ENCODE measurements at places on chromosomes 12 and 14. TPM values are rescaled to one million over a fixed set of nuclear protein-coding genes. Genes with fewer than 3 reads are reported as not detected.

GRCh38 chr12:52495389-52495788 is 2.3 kb upstream of the KRT6A start:
- DNase-seq: no peak

The FAM90A1 gene
- total RNA-seq: not detected

The KRT79 gene
- total RNA-seq: not detected

GRCh38 chr14:50794068-50794645 is 36.8 kb downstream of the NIN start:
- DNase-seq: no peak

GRCh38 chr12:128425666-128426331 is 158.8 kb downstream of the TMEM132C start:
- DNase-seq: no peak

The ETNK1 gene
- 43.1 TPM for total RNA-seq

DNA sequence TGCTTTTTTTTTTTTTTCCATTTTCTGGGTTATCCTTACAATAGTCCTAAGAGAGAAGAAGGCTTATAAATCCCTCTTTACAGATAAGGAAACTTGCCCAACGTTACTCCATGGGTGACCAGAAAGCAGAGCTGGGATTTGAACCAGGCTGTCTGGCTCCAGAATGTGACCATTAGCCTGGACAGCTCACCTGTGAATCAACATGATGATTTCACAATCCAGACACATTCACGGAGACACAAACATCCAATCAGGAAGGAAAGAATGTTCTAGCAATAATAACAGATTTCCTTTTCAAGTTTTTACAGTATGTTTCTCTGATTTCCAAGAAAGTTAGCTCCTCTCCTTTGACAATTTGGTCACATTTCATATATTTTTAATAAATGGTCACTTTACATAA is 118.3 kb downstream of the GALC start:
- no peak for DNase-seq

- no peak for DNase-seq
These were observed 11.4 kb downstream of the GPX2 start for GRCh38 chr14:64931123-64931522.

DNA sequence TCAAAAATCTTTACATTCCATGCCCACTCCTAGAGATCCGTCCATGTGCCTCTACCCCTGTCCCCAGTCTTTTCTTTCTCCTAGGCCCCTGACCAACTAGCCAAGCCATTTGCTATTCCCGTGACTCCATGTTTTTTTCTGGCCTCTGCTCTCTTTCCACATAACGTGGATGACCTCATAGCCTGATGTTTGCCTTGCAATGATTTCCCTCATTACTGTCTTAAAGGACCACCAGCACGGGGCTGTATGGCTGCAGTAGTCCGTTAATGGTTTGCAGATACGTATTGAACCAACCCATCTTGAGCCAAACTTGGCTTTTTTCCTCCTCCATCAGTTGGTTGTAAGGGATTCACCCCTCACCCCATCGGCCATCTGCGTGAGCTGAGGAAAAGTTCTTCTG is 226.0 kb downstream of the PCNX1 start:
- DNase-seq: no peak

The RASSF8 gene
- total RNA-seq: 103 TPM

- DNase-seq: no peak
These were observed 269.4 kb upstream of the ALG10 start for GRCh38 chr12:33752854-33753253.

- no peak for DNase-seq
These were observed 53.5 kb downstream of the SLC38A6 start for GRCh38 chr14:61034416-61035120.

The SERPINA10 gene
- 0.03 TPM for total RNA-seq

The NPAS3 gene
- total RNA-seq: 0.23 TPM

DNA sequence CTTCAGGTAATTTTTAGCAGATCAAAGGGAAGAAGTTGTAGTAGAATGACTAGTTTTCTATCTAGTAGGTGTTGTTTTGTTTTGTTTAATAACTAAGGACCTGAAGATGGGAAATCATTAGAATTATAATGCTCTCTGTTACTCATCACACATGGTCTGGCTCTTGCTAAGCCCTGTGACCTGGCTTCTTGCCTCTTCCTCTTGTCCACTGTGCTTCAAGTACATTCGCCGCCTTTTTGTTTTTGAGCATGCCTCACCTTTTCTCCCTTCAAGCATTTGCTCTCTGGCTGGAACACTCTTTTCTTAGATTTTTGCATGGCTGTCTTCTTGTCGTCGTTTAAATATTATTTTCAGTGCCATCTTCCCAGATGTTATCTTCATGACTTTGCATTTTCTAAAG is 47.7 kb downstream of the DAAM1 start:
- DNase-seq: no peak

GRCh38 chr12:66251049-66251448 is 51.2 kb upstream of the HELB start:
- DNase-seq: no peak

The NYNRIN gene
- 0.31 TPM for total RNA-seq

GRCh38 chr14:74492776-74493342 is at the start of gene NPC2:
NPC2 (minus strand) TSS chr14:74493305; CDS start chr14:74493274, 31 bp downstream.
- no peak for DNase-seq

- DNase-seq: no peak
These were observed 78.4 kb upstream of the FUT8 start for GRCh38 chr14:65333943-65334687.

The TEX22 gene
- total RNA-seq: 2.9 TPM

DNA sequence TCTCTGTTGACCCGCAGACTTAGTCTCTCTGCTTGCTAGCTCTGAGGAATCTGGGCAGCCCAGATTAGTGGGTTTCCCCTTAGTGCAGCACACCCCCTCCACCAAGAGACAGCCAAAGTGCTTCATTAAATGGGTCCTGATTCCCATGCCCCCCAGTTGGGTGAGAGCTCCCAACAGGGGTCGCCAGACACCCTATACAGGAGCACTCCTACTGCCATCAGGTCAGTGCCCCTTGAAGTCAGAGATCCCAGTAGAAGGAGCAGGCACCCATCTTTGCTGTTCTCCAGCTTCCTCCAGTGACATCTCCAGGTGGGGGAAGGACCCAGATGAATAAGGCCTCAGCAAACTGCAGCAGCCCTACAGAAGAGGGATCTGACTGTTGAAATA is 36.7 kb upstream of the C14orf132 start:
- DNase-seq: no peak

DNA sequence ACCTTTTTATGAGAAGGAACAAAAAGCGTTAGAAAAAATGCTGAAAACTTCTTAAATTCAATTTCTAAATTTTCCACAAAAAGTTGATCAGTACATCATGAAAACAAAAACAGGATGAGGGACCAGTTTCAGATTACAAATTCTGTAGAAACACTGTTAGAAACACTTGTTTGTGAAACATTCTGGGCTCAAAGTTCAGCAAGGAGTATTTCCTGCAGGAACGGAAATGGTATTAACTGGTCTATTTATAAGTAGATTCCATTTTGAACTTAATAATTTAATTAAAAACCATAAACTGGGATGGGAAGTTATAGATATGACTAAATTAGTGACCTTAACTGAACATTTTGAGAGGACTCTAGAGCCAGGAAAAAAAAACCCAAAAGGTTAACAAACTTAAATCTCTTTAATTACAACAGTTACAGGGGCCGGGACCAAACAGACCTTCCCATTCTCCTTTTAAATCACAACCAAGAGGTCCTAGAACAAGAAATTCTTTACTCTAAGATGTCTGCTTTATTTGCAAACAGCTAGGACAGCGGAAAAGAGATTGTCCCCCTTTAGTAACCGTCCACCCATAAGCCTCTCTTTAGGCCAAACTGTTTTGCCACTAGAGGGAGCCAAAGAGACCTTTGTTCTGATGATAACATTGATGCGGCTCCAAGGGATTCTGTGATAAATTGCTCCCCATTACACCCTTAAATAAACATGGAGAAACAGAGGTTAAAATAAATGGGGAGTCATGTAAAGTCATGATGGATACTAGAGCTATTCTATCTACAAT is 69.0 kb upstream of the RERGL start:
- DNase-seq: no peak

DNA sequence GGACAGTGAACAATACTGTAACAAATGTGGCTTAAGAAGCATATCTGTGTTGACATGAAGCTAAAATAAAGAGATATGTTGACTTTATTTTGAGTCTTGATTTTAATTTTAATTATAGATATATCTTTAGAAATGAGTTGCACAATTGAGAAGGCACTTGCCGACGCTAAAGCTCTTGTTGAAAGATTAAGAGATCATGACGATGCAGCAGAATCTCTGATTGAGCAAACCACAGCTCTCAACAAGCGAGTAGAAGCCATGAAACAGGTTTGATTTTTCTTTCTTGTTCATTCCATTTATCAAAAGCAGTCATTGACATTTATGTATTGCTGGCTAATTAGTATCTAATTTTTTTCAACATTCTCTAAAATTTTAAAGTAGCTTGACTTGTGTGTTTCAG is 15.8 kb downstream of the FGFR1OP2 start:
- no peak for DNase-seq

GRCh38 chr12:127052511-127053232 is 1214.3 kb upstream of the TMEM132C start:
- no peak for DNase-seq

The SLC15A4 gene
- total RNA-seq: 29.1 TPM

The SOX5 gene
- 0.23 TPM for total RNA-seq

The CNTN1 gene
- total RNA-seq: not detected

The HCAR2 gene
- not detected for total RNA-seq

GRCh38 chr12:18749386-18749957 is 11.6 kb downstream of the CAPZA3 start:
- DNase-seq: no peak

GRCh38 chr12:108129017-108129812 is at the start of gene WSCD2:
WSCD2 (plus strand) TSS chr12:108129288; CDS start chr12:108195833, 66,545 bp downstream.
- DNase-seq: no peak

The TAS2R20 gene
- total RNA-seq: 0.95 TPM

The CFAP251 gene
- total RNA-seq: 4.2 TPM

The BEST3 gene
- total RNA-seq: 0.67 TPM

DNA sequence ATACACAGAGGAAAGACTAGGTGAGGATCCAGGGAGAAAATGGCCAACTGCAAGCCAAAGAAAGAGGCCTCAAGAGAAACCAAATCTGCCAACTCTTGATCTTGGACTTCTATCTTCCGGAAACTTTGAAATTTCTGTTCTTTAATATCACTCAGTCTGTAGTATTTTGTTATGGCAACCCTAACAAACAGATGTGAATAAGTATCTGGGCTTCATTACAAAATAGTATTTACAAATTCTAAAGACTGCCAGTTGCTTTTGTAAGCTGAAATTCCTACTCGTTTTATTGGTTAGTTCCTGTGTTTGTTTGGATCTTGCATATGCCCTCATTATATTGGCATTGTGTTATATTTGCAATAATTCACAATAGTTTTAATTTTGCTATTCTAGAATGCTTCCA is 143.2 kb upstream of the USP15 start:
- DNase-seq: no peak

DNA sequence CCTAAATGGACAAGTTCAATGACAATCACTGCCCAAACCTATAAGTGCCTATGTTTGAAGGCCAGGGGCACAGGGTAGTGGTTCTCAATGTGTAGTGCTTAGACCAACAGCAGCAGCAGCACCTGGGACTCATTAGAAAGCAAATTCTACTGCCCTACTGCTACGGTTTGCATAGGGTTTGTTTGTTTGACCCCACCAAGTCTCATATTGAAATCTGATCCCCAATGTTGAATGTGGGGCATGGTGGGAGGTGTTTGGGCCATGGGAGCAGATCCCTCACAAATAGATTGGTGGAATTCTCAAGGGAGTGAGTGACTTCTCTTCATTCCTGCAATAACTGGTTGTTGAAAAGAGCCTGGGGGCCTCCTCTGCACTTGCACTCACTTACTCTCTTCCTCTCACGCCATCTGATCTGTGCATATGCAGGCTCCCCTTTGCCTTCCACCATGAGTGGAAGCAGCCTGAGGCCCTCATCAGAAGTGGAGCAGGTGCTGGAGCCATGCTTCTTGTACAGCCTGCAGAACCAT is 39.5 kb downstream of the PPM1H start:
- DNase-seq: no peak

GRCh38 chr12:44000309-44000952 is 164.6 kb downstream of the TMEM117 start:
- no peak for DNase-seq

DNA sequence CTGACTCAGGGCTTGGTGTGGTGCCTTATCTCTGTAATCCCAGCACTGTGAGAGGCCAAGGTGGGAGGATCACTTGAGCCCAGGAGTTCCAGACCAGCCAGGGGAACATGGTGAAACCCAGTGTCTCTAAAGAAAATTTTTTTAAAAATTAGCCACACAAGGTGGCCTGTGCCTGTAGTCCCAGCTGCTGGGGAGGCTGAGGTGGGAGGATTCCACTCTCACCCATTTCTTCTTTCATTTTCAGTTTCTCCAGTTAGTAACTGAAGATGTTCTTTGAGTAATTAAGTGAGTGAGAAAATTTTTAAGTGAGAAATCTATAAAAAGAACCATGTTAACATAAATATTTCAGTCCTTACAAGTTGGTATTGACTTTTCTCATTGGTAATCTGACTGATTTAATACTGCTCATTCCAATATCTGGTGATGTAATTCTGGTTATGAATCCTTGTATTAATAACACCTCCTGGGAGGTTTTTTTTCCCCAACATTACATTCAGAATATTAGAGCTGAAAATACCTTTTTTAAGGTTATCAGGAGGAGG is 6.1 kb downstream of the METTL3 start:
- DNase-seq: no peak

- DNase-seq: no peak
These were observed 237.2 kb downstream of the ITPR2 start for GRCh38 chr12:26595806-26596205.

The AMDHD1 gene
- 0.54 TPM for total RNA-seq

DNA sequence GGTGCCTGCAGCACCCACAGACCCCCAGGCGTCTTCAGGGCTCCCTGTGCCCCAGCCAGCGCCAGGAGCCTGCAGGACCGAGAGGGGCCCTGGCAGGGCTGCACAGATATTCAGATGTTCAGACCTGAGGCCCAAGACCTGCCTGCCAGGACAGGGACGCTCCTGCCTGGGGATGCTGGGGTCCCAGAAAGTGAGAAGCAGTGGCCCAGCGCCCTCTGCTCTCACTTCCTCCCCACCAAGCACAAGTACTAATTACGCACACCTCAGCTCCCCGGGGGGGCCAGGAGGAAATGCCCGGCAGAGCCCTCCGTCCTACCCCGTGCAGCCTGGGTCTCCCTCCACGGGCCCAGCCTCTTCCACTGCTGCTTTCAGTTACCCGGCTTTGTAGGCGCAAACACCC is 28.8 kb upstream of the INF2 start:
- no peak for DNase-seq

- no peak for DNase-seq
These were observed 41.4 kb downstream of the PRPF40B start for GRCh38 chr12:49664591-49665239.

GRCh38 chr14:83940253-83940652 is 1589.7 kb upstream of the FLRT2 start:
- no peak for DNase-seq

Measured in Panc1 (cell line).